Temporal lobe (tissue), 4 donors: ENCODE measurements at places on chromosomes 4 and X. TPM values are rescaled to one million over a fixed set of nuclear protein-coding genes. Genes with fewer than 3 reads are reported as not detected.

The ARSD gene
- total RNA-seq: 8.6 TPM

The TACR3 gene
- 3.2 TPM for total RNA-seq

The XPNPEP2 gene
- under 0.01 TPM for total RNA-seq

The VCX2 gene
- total RNA-seq: not detected

The HSD17B13 gene
- total RNA-seq: under 0.01 TPM

The FGA gene
- total RNA-seq: not detected

The CENPVL2 gene
- total RNA-seq: 1.7 TPM

The SERPINA7 gene
- total RNA-seq: not detected

The SLC9B1 gene
- total RNA-seq: 6.4 TPM
